Gastrocnemius medialis (tissue), 4 donors: ENCODE measurements at places on chromosomes 1 and 21. TPM values are rescaled to one million over a fixed set of nuclear protein-coding genes. Genes with fewer than 3 reads are reported as not detected.

DNA sequence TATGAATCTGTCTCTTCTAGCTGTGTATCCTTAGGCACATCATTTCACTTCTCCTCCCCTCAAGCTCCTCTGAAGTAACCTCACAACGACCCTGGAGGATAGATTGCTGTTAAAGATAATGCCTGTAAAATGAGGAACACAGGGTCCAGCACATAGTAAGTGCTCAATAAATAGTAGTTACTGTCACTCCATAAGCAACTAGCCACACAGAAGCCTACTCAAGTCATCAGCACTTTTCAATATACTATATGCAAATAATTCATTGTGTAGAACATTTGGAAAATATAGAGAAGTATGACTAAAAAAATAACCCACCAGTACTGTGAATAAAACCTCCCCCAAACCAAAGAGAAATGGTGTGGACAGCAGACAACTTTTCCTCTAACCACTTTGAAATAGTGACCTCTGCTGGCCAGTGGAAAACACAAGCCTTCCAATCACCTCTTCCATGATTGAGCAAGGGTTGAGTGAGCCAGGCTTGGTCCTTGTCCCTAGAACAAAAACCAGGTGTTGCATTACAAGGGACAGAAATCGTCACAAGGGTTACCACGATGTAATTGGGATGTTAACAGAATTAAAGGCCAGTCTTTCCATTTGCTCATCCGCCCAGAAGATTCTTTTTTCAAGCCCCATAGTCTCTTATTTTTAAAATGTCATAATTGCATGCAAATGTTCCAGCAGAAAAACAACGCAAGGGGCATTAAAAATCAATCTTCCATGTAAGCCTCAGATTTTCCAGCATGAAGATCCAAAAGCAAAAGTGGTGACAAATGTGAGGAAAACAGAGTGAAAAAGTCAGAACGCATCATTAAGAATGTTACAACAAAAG lies 15.7 kb upstream of the GLIS1 start:
- DNase-seq, result peak; percentile 26
- no peaks in the 10 kb centered on the region for H3K36me3 ChIP-seq
- no peaks in the 10 kb centered on the region for H3K4me1 ChIP-seq
- no peak overlapping the region for H3K27ac ChIP-seq

Gene GPX7
- total RNA-seq, result 4.2 TPM

GRCh38 chr1:233478611-233479010 lies 135.3 kb upstream of the KCNK1 start:
- DNase-seq, result no peak
- H3K27ac ChIP-seq, result no peak overlapping the region
- no peaks in the 10 kb centered on the region for H3K4me1 ChIP-seq
- H3K4me3 ChIP-seq, result no peak overlapping the region
- H3K27me3 ChIP-seq, result no peaks in the 10 kb centered on the region

DNA sequence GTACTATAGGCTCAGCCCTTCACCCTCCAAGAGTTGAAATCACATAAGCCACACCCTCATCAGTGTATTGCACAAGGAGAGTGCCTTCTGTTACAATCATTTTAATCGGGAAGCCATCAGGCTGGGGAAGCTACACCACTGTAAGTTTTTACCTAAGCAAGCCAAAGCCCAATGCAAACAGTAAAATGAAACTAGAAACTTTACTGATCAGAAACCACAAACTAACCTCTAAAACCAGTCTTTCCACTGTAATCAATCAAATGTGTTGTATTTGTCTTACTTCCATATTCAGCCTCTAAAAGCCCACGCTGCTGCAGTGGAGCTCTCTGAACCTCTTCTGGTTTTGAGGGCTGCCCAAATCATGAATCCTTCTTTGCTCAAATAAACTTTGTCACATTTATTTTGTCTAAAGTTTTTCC lies 26.2 kb downstream of the CAPN8 start:
- H3K4me1 ChIP-seq, result no peaks in the 10 kb centered on the region
- no peak for DNase-seq
- no peak overlapping the region for H3K27ac ChIP-seq
- no peak overlapping the region for H3K4me3 ChIP-seq
- H3K27me3 ChIP-seq, result no peaks in the 10 kb centered on the region
- H3K36me3 ChIP-seq, result no peaks in the 10 kb centered on the region

DNA sequence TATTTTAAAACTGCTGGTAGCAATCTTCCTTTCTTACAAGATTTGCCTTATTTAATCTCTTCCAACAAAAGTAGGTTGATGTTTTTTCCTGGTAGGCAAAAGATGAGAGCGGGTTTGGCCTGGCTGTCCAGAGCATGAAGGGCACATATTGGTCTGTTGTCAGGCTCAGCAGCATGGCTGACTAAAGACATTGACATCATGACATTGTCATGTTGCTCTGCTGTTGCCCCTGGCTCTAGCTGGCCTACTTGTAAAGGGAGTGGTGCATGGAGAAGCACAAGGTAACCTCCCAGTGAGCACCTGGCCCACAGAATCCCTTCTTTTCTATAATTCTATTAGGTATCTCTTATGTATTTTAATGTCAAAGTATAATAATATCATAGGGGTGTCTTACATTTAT lies 23.6 kb downstream of the GNPAT start:
- no peak for DNase-seq
- H3K27me3 ChIP-seq, result no peaks in the 10 kb centered on the region
- H3K36me3 ChIP-seq, result peaks cover 94% of the 10 kb centered on the region
- H3K27ac ChIP-seq, result no peak overlapping the region
- H3K4me3 ChIP-seq, result no peak overlapping the region

DNA sequence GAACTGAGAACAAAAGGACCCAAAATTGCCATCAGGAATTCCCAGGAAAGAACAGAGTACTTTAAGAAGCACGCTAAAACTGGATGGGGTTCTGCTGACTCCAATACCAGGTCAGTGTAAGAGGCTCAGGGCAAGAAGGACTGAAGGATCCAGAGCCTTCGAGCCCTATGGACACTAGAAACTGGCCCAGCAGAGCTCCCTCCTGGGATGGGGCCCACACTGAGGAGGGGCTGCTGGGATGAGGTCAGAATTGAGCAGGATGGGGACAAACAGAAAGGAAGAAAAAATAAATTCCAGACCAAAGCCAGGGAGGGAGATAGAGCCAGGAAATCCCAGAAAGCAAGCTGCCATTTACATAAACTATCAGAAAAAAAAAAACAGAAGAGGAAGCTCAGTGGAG lies 222.4 kb upstream of the COA6 start:
- no peaks in the 10 kb centered on the region for H3K4me1 ChIP-seq
- H3K4me3 ChIP-seq, result no peak overlapping the region
- H3K27me3 ChIP-seq, result no peaks in the 10 kb centered on the region
- no peak overlapping the region for H3K27ac ChIP-seq
